ENCODE measurements at places on chromosomes 6 and 20. TPM values are rescaled to one million over a fixed set of nuclear protein-coding genes. Genes with fewer than 3 reads are reported as not detected.

ME1 gene
- 13.4 TPM for total RNA-seq

GGTLC1 gene
- total RNA-seq, result not detected

GTSF1L gene
- total RNA-seq, result not detected

WASF1 gene
- 110 TPM for total RNA-seq

PACRG gene
- total RNA-seq, result 1.1 TPM

SLC22A16 gene
- 0.54 TPM for total RNA-seq

- no peaks in the 10 kb centered on the region for H3K4me1 ChIP-seq
- H3K27ac ChIP-seq, result no peak overlapping the region
- DNase-seq, result no peak
- H3K4me3 ChIP-seq, result no peak overlapping the region
- H3K36me3 ChIP-seq, result no peaks in the 10 kb centered on the region
Measured at GRCh38 chr6:101281266-101281665, 112.2 kb upstream of the GRIK2 start.

- DNase-seq, result no peak
- no peak overlapping the region for H3K27ac ChIP-seq
- peaks cover 46% of the 10 kb centered on the region for H3K36me3 ChIP-seq
Measured at GRCh38 chr6:160034036-160034930, 65.4 kb downstream of the IGF2R start.

- DNase-seq, result peak; percentile 40
- H3K4me3 ChIP-seq, result no peak overlapping the region
- peaks cover 5% of the 10 kb centered on the region for H3K27me3 ChIP-seq
- no peaks in the 10 kb centered on the region for H3K36me3 ChIP-seq
Measured at GRCh38 chr20:34549291-34549928, 9.1 kb upstream of the MAP1LC3A start.

GRCh38 chr6:54463354-54464024, 155.2 kb downstream of the TINAG start:
- peaks cover 2% of the 10 kb centered on the region for H3K4me1 ChIP-seq
- no peak overlapping the region for H3K4me3 ChIP-seq
- H3K27me3 ChIP-seq, result no peaks in the 10 kb centered on the region
- no peak for DNase-seq

DNA sequence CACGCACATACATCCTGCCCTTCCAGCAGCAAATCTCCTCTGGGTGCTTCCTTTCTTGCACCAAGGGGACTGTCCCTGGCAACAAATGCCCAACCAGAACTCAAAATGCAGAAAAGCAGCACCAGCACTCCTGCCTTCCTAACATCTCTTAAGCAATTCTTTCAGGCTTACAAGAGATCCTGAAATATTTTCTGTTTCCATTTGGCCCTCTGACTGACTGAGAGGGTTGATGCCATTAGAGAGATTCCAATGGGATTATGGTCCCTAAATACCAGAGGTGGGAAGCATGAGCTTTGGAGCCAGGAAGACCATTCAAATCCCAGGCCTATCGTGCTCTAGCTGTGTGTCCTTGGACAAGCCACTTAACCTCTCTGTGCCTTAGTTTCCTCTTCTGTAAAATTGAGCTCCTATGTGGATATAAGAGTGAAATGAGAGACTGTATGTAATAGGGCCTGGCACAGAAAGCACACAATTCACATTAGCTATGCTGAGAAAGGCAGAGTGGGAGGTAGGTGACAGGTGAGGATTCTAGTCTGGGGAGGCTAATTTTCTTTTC, 56.8 kb downstream of the PRDM1 start:
- no peak overlapping the region for H3K4me3 ChIP-seq
- H3K36me3 ChIP-seq, result no peaks in the 10 kb centered on the region
- peaks cover 2% of the 10 kb centered on the region for H3K27me3 ChIP-seq
- no peak for DNase-seq

DNA sequence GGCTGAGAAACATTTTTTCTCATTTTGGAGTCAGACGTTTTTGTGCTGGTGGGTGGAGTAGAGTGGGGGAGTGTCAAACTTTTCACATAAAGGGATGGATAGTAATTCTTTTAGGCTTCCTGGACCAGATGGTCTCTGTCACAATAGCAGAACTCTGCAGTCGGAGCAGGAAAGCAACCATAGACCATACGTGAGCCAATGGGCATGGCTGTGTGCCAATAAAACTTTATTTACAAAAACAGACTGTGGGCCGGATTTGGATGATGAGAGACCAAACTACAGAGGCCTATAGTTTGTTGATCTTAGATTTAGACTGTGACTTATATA, 70.8 kb upstream of the SLC22A23 start:
- H3K4me1 ChIP-seq, result peaks cover 5% of the 10 kb centered on the region
- H3K36me3 ChIP-seq, result peaks cover under 1% of the 10 kb centered on the region
- DNase-seq, result no peak
- no peak overlapping the region for H3K4me3 ChIP-seq
- H3K27ac ChIP-seq, result no peak overlapping the region

DNA sequence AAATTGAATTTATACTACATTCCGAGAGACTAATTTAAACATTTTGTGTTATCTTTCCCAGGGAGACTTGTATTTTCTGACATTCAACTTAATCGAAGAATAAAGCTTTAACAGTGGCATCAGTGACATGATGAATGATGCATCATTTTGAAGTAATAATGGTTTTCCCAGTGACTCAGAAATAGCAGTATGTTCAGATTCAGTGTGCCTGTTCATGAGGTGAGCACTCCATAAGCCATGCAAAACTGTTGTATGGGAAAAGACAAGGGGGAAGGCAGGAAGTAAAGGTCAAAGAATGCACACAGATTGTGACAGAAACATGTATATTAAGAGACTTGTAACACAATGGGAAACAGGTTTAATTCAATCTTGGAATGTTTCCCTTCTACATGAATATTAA, 1348.2 kb upstream of the GJE1 start:
- no peak overlapping the region for H3K4me3 ChIP-seq
- no peaks in the 10 kb centered on the region for H3K27me3 ChIP-seq
- H3K36me3 ChIP-seq, result no peaks in the 10 kb centered on the region
- no peak for DNase-seq
- H3K27ac ChIP-seq, result no peak overlapping the region
- H3K4me1 ChIP-seq, result peaks cover 4% of the 10 kb centered on the region

GRCh38 chr6:3425574-3425973, 31.3 kb downstream of the SLC22A23 start:
- no peak overlapping the region for H3K4me3 ChIP-seq
- DNase-seq, result no peak
- H3K27me3 ChIP-seq, result peaks cover 2% of the 10 kb centered on the region
- H3K36me3 ChIP-seq, result peaks cover 7% of the 10 kb centered on the region
- peaks cover 38% of the 10 kb centered on the region for H3K4me1 ChIP-seq
- H3K27ac ChIP-seq, result no peak overlapping the region

GRCh38 chr20:5654557-5654956, 95.6 kb upstream of the SHLD1 start:
- no peaks in the 10 kb centered on the region for H3K36me3 ChIP-seq
- H3K4me1 ChIP-seq, result peaks cover 21% of the 10 kb centered on the region
- no peak overlapping the region for H3K27ac ChIP-seq
- H3K27me3 ChIP-seq, result no peaks in the 10 kb centered on the region
- no peak for DNase-seq
- no peak overlapping the region for H3K4me3 ChIP-seq

GRCh38 chr20:60132162-60132826, 174.1 kb downstream of the CDH26 start:
- peaks cover 10% of the 10 kb centered on the region for H3K4me1 ChIP-seq
- H3K27me3 ChIP-seq, result peaks cover 2% of the 10 kb centered on the region
- no peaks in the 10 kb centered on the region for H3K36me3 ChIP-seq
- no peak overlapping the region for H3K4me3 ChIP-seq
- no peak overlapping the region for H3K27ac ChIP-seq

- no peak overlapping the region for H3K27ac ChIP-seq
- no peak for DNase-seq
- no peak overlapping the region for H3K4me3 ChIP-seq
- H3K36me3 ChIP-seq, result peaks cover 3% of the 10 kb centered on the region
- H3K27me3 ChIP-seq, result peaks cover 3% of the 10 kb centered on the region
Measured at GRCh38 chr6:108029226-108029921, 45.2 kb downstream of the OSTM1 start.

DNA sequence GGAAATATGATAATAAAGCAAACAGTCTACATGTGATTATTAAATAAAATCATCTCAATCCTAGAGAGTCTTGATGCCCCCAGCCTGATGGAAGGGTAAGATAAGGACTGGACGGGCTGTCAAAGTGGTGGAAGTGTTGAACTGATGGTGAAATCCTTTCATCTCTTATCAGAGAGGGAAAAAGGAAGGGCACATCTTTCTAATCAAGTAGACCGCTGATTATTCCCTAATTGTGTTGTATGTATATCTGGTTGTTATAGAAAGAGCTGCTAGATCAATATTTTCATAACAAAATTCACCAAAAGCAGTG, 184.5 kb downstream of the PDE7B start:
- peaks cover 1% of the 10 kb centered on the region for H3K27me3 ChIP-seq
- no peak for DNase-seq
- H3K36me3 ChIP-seq, result no peaks in the 10 kb centered on the region

- no peak overlapping the region for H3K4me3 ChIP-seq
- H3K27ac ChIP-seq, result peak overlapping the region; percentile 86
- H3K27me3 ChIP-seq, result peaks cover 12% of the 10 kb centered on the region
Measured at GRCh38 chr6:44067173-44068139, 59.8 kb downstream of the MRPL14 start.

GRCh38 chr6:12275107-12275506, 15.1 kb upstream of the EDN1 start:
- no peak overlapping the region for H3K27ac ChIP-seq
- H3K27me3 ChIP-seq, result peaks cover 1% of the 10 kb centered on the region
- DNase-seq, result no peak
- no peaks in the 10 kb centered on the region for H3K36me3 ChIP-seq
- no peak overlapping the region for H3K4me3 ChIP-seq
- no peaks in the 10 kb centered on the region for H3K4me1 ChIP-seq

Measured in endothelial cell (in vitro differentiated cells).